WTC11 (cell line): ENCODE measurements at places on chromosomes 6 and 20. TPM values are rescaled to one million over a fixed set of nuclear protein-coding genes. Genes with fewer than 3 reads are reported as not detected.

DNA sequence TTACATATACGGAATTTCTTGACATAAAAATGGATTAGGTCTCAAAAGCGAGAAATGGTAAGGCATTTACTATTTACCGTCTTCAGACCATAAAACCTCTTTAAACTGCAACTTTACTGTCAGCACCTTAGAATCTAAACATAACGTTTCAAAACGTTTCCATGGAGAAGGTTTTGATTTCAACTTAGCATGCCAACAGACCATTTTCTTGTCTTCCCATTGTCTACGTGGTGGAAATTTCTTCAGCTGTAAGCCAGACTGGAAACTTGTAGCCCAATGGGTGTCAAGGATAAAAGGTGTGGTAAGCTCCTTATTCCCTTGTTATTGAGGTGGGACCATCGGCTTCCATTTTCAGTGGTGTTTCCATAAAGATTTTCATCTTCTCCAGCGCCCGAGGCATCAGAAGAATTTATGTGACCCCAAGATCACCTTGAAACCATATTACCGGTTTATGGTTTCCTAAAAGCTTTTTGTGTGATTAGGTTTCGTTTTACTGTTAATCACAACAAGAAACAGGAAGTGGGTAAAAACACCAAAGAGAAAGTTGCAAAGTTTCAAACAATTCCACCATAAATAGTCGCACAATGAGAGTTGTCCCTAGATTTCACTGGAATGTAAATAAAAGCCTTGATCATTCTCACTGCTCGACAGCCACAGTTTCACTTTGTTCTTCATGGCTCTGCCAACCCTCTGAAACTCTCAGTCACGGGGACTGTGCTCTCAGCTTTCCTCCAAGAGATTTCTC, 63.0 kb upstream of the CD2AP start:
- H3K4me3 ChIP-seq, result no peak overlapping the region
- no peaks in the 10 kb centered on the region for H3K36me3 ChIP-seq
- no peak for DNase-seq
- H3K27me3 ChIP-seq, result no peaks in the 10 kb centered on the region

- no peaks in the 10 kb centered on the region; the same call in 1 of the 2 replicates for H3K27me3 ChIP-seq
- no peak overlapping the region for H3K4me3 ChIP-seq
- peaks cover 11% of the 10 kb centered on the region for H3K36me3 ChIP-seq
- DNase-seq, result no peak
Measured at GRCh38 chr6:14134211-14134910, 16.8 kb downstream of the CD83 start.

DNA sequence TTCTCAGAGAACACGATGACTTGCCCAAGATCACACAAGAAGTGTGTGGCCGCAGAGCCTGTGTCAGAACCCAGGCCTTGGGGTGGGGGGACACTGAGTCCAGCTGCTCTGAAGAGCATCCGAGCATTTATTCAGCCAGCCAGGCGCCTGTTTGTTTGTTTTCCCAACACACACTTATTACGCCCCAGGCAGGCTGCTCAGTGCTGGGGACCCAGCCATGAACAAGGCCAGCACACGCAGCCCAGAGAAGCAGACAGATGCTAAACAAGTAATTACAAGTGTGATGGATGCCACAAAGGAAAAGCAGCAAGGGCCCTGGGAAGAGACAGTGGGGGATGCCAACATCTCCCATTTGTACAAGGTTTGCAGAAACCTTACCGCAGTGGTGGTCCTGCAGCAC, 19.4 kb upstream of the SIRPA start:
- no peak overlapping the region for H3K27ac ChIP-seq
- H3K27me3 ChIP-seq, result peaks cover 5% of the 10 kb centered on the region; the same call in 1 of the 2 replicates
- no peaks in the 10 kb centered on the region for H3K36me3 ChIP-seq
- H3K4me1 ChIP-seq, result peaks cover 13% of the 10 kb centered on the region
- DNase-seq, result no peak

GRCh38 chr6:38527371-38527770, 112.4 kb downstream of the BTBD9 start:
- H3K27ac ChIP-seq, result no peak overlapping the region
- no peak overlapping the region for H3K4me3 ChIP-seq
- peaks cover 45% of the 10 kb centered on the region for H3K36me3 ChIP-seq
- peaks cover 18% of the 10 kb centered on the region for H3K4me1 ChIP-seq
- no peak for DNase-seq

The TTPAL gene
- total RNA-seq, result 10.3 to 16.5 TPM (median 13.7 TPM) in 3 replicates

The NMBR gene
- total RNA-seq, result not detected in 3 replicates

The EDN1 gene
- total RNA-seq, result 0.50 to 1.0 TPM (median 0.80 TPM) in 3 replicates

DNA sequence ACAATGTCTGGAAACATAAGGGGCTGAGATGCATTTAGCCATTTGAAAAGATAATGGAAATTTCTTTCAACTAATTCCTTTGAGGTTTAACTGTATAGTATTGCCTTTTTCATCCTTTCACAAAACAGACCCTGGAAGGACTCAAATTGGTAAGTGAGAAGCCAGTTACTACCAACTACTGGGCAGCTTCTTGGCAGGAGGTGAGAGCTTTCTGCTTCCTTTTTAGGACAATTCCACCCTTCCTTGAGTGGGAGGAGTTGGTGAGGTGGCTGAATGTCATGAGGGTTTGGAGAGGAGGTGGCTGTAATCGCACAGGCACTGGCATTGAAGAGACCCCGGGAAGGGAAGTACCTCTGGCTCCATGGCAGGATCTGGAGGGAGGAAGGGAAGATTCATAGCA, 341.1 kb downstream of the NRN1 start:
- no peaks in the 10 kb centered on the region for H3K27me3 ChIP-seq
- no peaks in the 10 kb centered on the region for H3K36me3 ChIP-seq
- DNase-seq, result no peak
- no peak overlapping the region for H3K4me3 ChIP-seq

The TASP1 gene
- 11.6 to 12.4 TPM (median 12.2 TPM) in 3 replicates for total RNA-seq

GRCh38 chr6:47230579-47230978, 79.1 kb downstream of the TNFRSF21 start:
- peaks cover 72% of the 10 kb centered on the region for H3K4me1 ChIP-seq
- no peak for DNase-seq
- peaks cover 24% of the 10 kb centered on the region for H3K36me3 ChIP-seq
- no peak overlapping the region for H3K4me3 ChIP-seq
- H3K27ac ChIP-seq, result peak overlapping the region; percentile 95
- no peaks in the 10 kb centered on the region for H3K27me3 ChIP-seq

The TFAP2A gene
- total RNA-seq, result 0.27 to 0.42 TPM (median 0.30 TPM) in 3 replicates

DNA sequence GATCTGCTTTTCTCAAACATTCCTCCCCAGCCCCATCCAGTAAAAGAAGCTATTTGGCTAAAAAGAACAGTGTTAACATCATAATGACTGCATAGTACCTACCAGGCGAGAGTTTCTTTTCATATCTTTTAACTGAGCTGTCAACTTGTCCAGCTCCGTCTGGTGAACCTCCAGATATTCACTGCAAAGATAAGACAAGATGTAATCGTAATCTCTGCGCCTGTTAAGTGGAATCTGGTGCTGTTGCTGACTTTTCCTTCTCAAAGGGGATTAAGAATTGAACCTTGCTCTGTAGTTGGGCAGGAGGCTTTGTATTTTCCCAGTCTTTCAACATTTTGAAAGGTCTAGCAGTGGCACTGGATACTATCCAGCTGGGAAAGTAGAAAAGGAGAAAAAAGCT, 63.0 kb downstream of the RIPOR2 start:
- H3K27me3 ChIP-seq, result no peaks in the 10 kb centered on the region
- DNase-seq, result no peak
- peak overlapping the region; percentile 86 for H3K27ac ChIP-seq
- peaks cover 11% of the 10 kb centered on the region for H3K36me3 ChIP-seq
- H3K4me3 ChIP-seq, result no peak overlapping the region
- H3K4me1 ChIP-seq, result peaks cover 48% of the 10 kb centered on the region

DNA sequence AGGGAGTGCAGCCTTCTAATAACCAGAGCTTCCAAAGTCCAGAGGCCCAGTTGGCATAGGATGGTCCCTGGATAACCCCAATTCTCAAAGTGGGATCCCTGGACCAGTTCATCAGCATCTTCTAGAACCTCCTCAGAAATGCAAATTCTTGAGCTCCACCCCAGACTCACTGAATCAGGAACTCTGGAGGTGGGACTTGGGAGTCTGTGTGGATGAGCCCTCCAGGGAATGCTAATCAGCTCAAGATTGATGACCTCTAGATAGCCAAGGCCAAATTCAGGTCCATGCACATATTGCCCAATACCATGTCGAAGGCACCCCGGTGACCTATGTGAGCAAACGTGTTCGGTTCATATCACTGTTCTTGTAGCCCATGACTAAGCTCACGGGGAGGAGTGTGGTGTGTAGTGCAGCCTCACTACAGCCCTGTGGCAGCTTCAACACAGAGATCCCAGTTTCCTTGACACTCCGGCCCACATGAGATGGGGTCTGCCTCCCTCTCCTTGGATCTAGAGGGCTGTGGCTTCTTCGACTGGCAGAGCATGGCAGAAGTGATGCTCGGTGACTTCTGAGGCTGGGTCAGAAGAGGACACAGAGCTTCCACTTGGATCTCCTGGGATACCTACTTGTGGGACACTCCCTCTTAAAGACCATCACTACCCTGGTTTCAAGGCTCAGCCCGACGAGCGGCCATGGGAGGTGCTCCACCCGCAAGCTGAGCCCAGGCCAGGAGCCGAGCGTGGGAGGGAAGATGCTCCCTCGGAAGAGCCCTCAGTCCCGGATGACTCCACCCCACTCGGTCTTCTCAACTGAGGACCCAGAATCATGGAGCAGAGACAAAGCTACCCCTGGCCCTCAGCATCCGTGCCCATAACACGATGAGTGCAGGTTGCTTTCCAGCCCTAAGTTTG, 151.1 kb upstream of the CST7 start:
- no peak for DNase-seq
- no peaks in the 10 kb centered on the region; the same call in 1 of the 2 replicates for H3K27me3 ChIP-seq
- no peaks in the 10 kb centered on the region for H3K36me3 ChIP-seq
- H3K4me1 ChIP-seq, result no peaks in the 10 kb centered on the region
- H3K27ac ChIP-seq, result no peak overlapping the region
- no peak overlapping the region for H3K4me3 ChIP-seq

GRCh38 chr6:30508890-30509736, 19.8 kb downstream of the HLA-E start:
- no peaks in the 10 kb centered on the region for H3K36me3 ChIP-seq
- H3K27me3 ChIP-seq, result no peaks in the 10 kb centered on the region
- H3K27ac ChIP-seq, result no peak overlapping the region
- DNase-seq, result no peak
- H3K4me3 ChIP-seq, result no peak overlapping the region
- peaks cover 19% of the 10 kb centered on the region for H3K4me1 ChIP-seq

The TPX2 gene
- total RNA-seq, result 113 to 123 TPM (median 115 TPM) in 3 replicates

GRCh38 chr20:36017048-36017951, 48.9 kb downstream of the CNBD2 start:
- no peak overlapping the region for H3K4me3 ChIP-seq
- no peak overlapping the region for H3K27ac ChIP-seq
- no peaks in the 10 kb centered on the region for H3K36me3 ChIP-seq
- no peak for DNase-seq
- no peaks in the 10 kb centered on the region; the same call in 1 of the 2 replicates for H3K27me3 ChIP-seq
- peaks cover 13% of the 10 kb centered on the region for H3K4me1 ChIP-seq

- H3K27ac ChIP-seq, result peak overlapping the region; percentile 58
- peaks cover 59% of the 10 kb centered on the region for H3K4me1 ChIP-seq
- no peaks in the 10 kb centered on the region for H3K27me3 ChIP-seq
- H3K4me3 ChIP-seq, result no peak overlapping the region
- no peaks in the 10 kb centered on the region for H3K36me3 ChIP-seq
Measured at GRCh38 chr6:1724616-1725015, 114.9 kb downstream of the FOXC1 start.

DNA sequence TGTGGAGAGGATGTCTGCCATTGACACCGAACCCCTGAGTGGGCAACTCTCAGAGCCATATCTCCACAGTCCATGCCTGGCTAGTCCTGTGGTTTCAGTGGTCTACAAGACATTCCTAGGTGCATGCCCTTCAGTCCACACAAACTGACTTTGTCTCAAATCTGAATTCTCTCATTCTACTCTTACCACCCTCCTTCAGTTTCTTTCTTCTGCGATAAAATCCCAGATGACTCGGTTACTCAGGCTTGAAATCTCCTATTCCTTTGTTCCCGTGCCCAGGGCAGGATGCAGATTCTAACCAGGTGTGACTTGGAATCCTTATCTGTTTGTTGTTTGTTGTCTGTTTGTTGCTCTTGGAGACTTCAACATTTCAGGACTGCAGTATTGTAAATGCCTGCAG, 9.3 kb downstream of the CDS2 start:
- peak overlapping the region; percentile 78 for H3K27ac ChIP-seq
- H3K4me1 ChIP-seq, result peaks cover 5% of the 10 kb centered on the region
- no peak for DNase-seq

- peaks cover 4% of the 10 kb centered on the region for H3K36me3 ChIP-seq
- no peaks in the 10 kb centered on the region for H3K27me3 ChIP-seq
- no peaks in the 10 kb centered on the region for H3K4me1 ChIP-seq
- DNase-seq, result no peak
- H3K27ac ChIP-seq, result no peak overlapping the region
Measured at GRCh38 chr20:3993109-3993508, 22.2 kb downstream of the RNF24 start.

- DNase-seq, result no peak
- H3K4me1 ChIP-seq, result no peaks in the 10 kb centered on the region
- H3K27ac ChIP-seq, result no peak overlapping the region
- peaks cover 16% of the 10 kb centered on the region for H3K27me3 ChIP-seq
- H3K4me3 ChIP-seq, result no peak overlapping the region
- H3K36me3 ChIP-seq, result peaks cover 29% of the 10 kb centered on the region
Measured at GRCh38 chr6:14109411-14109826, 8.2 kb upstream of the CD83 start.

The SGK1 gene
- 23.2 to 29.7 TPM (median 29.3 TPM) in 3 replicates for total RNA-seq

The MRPL14 gene
- 70.0 to 74.2 TPM (median 74.2 TPM) in 3 replicates for total RNA-seq

The TGM3 gene
- 0.07 to 0.11 TPM in 2 of 3 replicates, not detected in the other for total RNA-seq

DNA sequence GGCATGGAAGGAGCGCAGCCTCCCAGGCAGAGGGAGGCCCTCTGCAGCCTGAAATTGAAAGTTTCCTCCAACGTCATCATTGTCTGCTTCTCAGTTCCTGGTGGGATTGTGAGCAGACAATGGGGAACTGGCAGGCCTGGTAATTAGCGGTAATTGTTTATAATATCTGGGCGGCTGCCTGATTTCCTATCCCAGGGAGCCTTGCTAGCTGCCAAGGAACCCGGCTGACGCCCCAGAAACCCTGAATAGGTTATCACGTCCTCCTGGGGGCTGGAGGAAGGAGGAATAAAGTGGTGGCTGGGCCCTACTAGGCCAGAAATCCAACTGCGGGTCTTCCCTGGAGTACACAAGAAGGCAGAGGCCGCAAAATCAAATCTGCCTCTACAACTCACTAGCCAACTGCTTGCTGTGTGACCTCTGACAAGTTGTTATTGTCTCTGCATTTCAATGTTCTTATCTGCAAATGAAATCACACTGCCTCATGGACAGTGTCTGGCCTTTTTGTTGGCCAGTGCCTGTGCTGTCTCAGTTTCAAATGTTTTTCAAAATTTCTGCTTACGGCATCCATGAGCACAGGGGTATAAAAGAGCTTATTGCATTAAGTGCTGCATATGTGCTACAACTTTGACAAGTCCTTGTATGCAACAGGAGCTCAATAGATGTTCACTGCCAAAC, 16.9 kb downstream of the KCNK15 start:
- H3K36me3 ChIP-seq, result no peaks in the 10 kb centered on the region
- H3K4me1 ChIP-seq, result peaks cover 7% of the 10 kb centered on the region; the same call in 1 of the 2 replicates
- no peak for DNase-seq
- no peak overlapping the region for H3K4me3 ChIP-seq
